ENCODE measurements at places on chromosomes 12 and 14.

DNA sequence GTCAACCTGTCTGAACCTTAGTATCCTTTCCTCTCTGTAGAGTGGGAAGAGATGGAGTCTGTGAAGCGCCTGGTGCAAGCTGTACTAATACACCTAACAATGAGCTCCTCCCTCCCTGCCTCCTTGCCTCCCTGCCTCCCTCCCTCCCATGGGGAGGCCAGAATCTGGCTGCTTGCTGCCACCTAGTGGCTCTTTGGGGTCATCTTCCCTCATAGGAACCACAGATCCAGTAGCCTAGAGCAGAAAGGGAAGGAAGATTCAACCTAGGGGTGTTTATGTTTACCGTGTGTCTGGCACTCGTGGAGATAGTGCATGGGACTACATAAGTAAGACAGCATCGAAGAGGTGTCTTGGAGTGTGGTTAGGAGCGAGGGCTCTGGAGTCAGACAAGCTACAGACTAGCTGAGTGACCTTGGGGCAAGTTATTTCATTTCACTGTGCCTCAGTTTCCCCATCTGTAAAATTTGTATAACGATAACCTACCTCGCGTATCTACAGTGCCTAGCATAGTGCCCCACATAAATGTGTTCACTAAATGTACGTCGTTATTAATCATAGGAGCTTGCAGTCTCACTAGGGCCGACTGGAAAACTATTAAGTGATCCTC lies 35.5 kb upstream of the TSPAN9 start:
- no peak for DNase-seq

GRCh38 chr14:69615496-69616407 lies 4.4 kb downstream of the SUSD6 start:
- no peak for DNase-seq

DNA sequence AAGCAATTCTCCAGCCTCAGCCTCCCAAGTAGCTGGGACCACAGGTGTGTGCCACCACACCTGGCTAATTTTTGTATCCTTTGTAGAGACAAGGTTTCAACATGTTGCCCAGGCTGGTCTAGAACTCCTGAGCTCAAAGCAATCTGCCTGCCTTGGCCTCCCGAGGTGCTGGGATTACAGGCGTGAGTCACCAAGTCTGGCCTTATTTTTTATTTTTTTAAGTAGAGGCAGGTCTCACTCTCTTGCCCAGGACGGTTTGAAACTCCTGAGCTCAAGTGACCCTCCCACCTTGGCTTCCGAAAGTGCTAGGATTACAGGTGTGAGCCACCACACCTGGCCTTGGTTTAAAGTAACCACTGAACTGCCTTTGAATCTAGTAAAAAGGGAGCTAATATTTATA lies 56.8 kb downstream of the SPPL3 start:
- DNase-seq = no peak

DNA sequence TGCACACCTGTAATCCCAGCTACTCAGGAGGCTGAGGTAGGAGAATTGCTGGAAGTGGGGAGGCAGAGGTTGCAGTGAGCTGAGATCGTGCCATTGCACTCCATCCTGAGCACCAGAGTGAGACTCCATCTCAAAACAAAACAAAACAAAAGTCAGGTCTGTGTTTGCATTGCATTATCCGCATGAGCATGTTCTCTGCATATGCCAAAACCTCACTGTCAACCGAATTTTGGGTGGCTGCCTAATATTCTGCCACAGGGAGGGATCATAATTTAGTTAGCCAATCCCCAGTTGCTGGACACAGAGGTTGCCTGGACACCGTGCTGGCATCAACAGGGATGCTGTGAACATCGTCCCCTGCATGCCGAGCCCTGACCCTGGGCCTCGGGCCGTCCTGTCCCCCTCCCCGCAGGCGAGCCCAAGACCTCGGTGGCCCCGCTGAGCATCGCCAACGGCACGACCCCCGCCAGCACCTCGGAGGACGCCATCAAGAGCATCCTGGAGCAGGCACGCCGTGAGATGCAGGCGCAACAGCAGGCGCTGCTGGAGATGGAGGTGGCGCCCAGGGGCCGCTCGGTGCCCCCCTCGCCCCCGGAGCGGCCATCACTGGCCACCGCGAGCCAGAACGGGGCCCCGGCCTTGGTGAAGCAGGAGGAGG lies 49.2 kb downstream of the PHETA1 start:
- DNase-seq = no peak

DNA sequence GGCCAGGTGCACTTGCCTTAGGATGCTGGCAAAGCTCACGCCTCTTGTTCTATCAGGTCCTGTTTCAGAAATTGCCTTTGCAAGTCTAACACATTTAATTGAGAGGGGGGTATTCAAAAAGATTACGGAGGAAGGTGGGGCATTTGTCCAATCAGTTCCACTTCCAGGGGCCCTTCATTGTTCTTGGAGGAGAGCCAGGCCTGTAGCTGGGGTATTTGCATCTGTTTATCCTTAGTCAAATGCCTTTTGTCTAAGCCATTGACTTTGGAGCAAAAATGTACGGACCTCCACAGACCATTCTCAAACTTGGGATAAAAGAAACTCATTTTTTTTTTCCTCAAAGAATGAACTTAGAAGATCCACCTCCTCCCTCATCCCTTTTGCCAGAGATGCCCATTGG lies 582.0 kb downstream of the BCL11B start:
- no peak for DNase-seq
